ENCODE measurements at places on chromosomes 13 and 19.

- no peak for DNase-seq
Measured at GRCh38 chr19:2567996-2568395, 92.1 kb downstream of the GADD45B start.

- no peak for DNase-seq
Measured at GRCh38 chr13:25886438-25887214, 165.2 kb downstream of the SHISA2 start.

DNA sequence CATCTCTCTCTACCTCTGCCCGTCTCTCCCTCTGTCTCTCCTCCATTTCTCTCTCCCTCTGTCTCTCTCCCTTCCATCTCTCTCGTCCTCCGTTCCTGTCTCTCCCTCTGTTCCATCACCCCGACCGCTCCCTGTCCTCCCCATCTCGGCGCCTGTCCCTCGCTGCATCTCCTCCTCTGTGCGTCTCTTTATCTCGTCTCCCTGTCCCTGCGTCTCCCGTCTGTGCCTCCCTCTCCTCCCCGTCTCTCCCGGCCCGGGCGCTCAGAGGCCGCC, 4.6 kb downstream of the GRIN2D start:
- no peak for DNase-seq

DNA sequence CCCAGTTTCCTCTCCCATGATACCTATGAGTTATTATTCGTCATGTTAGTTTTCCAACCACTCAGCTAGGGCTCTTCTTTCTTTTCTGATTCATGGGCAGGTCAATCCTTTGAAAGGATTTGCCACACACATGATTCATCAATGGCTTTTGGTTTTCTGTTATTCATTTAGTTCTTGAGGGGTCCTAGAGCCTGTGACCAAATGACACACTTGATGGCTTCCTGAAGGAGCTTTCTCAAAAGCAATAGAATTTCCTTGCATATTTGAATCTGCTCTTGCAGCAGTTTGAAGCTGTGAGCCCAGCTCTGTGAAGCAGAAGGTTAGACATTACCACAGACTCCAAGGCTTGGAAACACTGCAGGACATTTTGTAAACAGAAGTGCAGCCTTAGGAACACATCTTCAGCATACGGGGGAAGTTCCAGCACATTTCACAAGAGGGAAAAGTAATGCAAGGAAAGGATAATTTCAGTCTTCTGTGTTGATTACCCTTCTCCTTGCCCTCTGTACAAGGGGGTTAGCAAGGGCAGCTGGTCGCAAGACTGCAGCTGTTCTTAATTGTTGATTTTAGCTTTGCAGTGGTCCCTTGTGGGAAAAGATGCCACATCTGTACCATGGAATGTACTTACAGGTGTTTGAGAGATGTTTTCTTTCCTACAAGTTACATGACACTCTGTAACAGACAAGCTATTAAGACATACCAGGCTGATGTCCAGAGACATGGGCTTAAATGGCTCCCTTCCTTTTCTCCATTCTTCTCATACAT, 338.6 kb downstream of the KCNRG start:
- no peak for DNase-seq

GRCh38 chr13:113815151-113816058, 48.5 kb downstream of the GAS6 start:
- peak; percentile 94 for DNase-seq

Measured in KBM-7 (cell line).